Stimulated activated CD8-positive, alpha-beta memory T cell treated with anti-CD3 and anti-CD28 coated beads, Interleukin-7, amount 100 ng/mL, for 1 hour (primary cell): ENCODE measurements at places on chromosomes 6 and 20.

- no peak for DNase-seq
Observed at GRCh38 chr6:55082021-55082420, 92.3 kb upstream of the HCRTR2 start.

DNA sequence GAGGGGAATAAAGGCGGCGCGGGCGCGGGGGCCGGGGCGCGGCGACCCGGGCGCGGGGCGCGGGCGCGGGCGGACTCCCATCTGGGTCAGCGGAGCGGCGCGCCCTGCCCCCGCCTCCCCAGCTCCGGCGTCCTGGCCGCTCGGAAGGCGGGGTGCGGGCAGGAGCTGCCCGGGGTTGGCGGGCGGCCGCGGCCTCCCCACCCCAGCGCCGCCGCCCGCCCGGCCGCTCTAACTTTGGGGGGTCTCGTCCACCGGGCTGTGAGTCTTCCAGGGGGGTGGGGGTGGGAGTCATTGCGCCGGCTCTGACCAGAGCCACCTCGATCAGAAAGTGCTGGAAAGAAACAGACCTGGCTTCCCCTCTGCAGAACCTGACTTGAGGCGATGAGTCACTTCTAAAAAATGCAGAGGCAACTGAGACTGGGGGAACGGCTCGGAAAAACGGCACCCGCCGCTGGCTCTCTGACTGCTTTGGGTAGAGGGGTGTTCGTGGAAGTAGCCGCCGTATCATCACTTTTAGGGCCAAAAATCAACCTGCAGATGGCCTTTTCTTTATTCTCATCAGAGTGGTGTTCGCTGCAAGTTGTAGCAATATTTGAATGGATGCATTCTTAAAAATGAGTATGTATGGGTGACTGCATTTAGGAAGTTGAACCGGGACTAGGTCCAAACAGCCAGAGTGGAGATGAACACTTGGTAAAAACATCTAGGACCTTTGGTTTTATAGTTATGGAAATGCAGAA, 667 bp downstream of the CAP2 start:
- DNase-seq, result no peak

- no peak for DNase-seq
Observed at GRCh38 chr6:16413399-16413798, 175.0 kb downstream of the GMPR start.

GRCh38 chr6:6332811-6333244, 12.4 kb upstream of the F13A1 start:
- no peak for DNase-seq

- no peak for DNase-seq
Observed at GRCh38 chr20:47691625-47692024, 93.7 kb downstream of the SULF2 start.

GRCh38 chr6:163095401-163095800, 319.1 kb upstream of the QKI start:
- DNase-seq, result no peak

- no peak for DNase-seq
Observed at GRCh38 chr20:41063442-41063841, 34.8 kb downstream of the TOP1 start.

- DNase-seq, result no peak
Observed at GRCh38 chr6:19317431-19317986, 519.7 kb upstream of the ID4 start.

- no peak for DNase-seq
Observed at GRCh38 chr20:47878601-47879027, 93.3 kb upstream of the SULF2 start.

GRCh38 chr6:37594895-37595294, 95.2 kb upstream of the CCDC167 start:
- no peak for DNase-seq

DNA sequence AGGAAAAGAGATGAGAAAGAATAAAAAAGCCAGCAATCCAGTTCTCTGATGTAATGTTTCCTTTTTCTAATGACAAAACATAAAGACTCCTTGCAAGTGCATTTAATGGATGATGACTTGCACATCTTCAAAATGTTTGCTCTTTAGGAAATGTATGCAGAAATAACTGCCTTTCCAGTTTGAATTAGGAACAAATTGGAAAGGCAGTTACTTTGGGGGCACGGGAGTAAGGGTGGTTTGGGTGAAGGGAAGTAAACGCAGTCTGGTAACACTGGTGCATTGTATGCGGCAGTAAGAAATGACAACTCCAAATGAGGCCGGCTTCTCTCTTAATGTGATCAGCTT, 57.6 kb upstream of the REV3L start:
- no peak for DNase-seq

DNA sequence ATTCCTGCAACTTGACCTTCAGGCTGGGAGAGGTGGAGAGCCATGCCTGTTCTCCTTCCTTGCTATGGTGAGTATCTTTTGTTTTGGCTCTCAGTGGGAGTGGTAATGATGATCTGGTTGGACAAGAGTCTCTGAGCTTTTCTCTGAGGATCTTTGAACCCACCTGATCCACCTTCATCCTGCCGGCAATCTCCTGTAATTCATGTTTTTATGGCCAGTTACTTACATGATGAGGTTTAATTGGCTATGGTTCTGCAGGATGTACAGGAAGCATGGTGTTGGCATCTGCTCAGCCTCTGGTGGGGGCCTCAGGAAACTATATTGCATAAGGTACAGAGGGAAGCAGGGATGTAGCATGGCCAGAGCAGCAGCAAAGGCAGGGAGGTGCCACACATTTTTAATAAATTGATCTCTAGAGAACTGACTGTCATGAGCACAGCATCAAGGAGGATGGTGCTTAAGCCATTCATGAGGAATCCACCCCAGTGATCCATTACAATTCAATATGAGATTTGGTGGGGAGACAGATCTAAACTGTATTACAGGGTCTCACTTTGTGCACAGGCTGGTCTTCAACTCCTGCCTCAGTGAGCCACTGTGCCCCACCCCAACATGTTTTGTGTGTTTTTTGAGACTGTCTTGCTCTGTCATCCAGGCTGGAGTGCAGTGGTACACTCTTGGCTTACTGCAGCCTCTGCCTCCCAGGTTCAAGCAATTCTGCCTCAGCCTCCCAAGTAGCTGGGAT, 10.0 kb downstream of the HSPA1B start:
- DNase-seq, result no peak

DNA sequence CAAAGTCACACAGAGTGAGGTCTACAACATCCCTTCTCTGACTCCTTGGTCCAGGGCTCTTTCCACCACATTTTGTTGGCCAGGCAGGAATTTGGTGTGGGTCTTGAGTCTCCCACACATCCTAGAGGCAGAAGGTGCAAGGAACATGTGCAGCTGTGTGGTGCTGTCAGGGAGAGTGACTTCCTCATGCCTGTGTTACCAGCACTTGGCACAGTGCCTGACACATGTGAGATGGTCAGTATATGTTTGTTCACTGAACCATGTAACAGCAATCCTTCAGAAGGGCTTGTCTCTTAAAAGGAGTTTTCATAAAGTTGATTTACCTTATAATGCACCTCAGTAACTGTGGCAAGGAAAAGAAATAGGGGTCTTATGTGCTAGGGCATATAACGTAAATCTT, 168.5 kb downstream of the CDC5L start:
- no peak for DNase-seq

DNA sequence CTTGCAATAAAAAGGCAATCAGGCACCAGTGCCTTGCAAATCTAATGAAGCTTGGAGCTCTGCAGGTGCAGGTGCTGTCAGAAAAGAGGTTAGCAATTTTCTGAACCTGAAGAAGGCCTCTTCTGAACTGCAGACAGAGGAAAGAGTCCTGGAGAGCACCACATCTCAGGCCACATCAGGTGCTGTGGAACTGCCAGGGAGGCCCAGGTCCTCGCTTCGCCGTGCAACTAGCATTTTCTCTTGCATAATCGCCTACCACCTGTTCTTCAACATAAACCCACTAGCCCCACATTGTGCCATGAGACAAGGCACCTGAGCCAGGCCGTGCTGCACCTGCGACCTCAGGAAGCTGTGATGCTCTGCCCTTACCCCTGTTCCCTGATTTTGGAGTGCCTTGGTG, 187.6 kb downstream of the DTNBP1 start:
- DNase-seq, result no peak

DNA sequence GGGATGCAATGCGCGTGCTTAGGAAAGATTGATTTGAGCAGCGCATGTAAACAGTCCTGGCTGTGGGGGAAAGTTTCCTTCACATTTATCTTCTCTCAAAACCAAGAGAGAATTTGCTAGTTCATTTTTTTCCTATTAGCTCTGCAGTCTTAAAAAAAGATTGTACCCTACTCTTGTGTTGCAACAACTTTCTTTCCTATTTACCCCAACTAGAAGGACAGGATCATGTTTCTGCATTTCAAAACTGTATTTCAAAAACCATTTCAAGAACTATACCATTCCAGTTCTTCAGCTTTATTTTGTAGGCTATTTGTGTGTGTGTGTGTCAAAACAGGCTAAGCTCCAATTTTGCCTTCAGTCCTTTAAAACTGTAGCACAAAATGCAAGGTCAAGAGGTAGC, 473.1 kb downstream of the KIF16B start:
- DNase-seq, result no peak

DNA sequence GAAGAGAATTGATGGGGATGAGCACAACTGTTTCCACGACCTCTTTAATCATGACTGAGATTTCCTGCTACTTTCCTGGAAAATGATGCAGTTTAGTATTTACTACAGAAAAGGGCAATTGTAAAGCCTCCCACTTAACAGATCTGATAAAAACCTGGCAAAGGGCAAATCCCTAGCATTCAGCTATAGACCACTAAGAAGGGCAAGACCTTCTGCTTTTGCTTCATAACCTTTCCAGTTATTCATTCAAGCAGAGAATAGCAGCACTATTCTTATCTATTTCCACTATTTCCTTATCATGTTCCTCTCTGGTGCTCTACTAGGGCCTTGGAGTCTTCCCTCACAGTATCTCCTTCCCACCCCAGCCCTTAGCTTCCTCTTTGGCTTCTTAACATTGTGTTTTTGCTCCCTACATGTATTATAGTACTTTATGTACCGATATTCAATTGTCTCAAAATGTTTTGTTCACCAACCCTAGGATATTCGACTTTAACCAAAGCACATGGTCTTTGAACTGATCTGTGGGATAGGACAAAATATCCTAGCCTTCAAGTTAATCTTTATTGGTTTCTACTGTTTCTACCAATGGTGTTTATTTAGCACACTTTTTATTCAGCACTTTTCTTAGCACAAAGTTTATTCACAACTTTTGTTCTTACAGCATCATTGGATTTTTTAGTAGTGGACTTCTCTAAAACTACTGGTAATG, 32.7 kb upstream of the MANEA start:
- no peak for DNase-seq

DNA sequence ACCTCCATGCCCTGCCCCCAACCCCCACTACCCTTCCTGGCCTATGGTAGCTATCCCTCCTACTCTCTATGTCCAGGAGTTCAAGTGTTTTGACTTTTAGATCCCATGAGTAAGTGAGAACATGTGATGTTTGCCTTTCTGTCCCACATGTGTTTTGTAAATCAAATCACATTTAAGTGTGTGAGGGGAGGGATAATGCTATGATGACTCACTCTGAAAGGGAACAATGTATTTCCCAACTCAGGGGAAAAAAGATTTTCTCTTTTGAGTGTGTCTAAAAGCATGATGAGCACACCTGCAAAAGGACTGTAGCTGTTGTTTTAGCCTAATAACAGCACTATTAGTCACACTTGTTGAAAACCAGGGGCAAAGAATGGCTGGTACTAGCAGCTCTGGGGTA, 193.7 kb downstream of the GJA10 start:
- no peak for DNase-seq
